ENCODE measurements at places on chromosomes 11 and 22.

GRCh38 chr22:42086051-42086450 is 4.5 kb downstream of the NDUFA6 start:
- no peak for DNase-seq

DNA sequence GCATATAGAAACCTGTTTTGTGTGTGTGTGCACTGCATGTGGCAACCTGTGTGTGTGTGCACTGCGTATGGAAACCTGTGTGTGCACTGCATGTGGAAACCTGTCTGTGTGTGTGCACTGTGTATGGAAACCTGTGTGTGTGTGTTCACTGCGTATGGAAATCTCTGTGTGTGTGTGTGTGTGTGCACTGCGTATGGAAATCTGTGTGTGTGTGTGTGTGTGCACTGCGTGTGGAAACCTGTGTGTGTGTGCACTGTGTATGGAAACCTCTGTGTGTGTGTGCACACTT is 72.2 kb upstream of the CCND1 start:
- no peak for DNase-seq

- no peak for DNase-seq
These were observed 211.8 kb downstream of the TENM4 start for GRCh38 chr11:79229047-79229446.

DNA sequence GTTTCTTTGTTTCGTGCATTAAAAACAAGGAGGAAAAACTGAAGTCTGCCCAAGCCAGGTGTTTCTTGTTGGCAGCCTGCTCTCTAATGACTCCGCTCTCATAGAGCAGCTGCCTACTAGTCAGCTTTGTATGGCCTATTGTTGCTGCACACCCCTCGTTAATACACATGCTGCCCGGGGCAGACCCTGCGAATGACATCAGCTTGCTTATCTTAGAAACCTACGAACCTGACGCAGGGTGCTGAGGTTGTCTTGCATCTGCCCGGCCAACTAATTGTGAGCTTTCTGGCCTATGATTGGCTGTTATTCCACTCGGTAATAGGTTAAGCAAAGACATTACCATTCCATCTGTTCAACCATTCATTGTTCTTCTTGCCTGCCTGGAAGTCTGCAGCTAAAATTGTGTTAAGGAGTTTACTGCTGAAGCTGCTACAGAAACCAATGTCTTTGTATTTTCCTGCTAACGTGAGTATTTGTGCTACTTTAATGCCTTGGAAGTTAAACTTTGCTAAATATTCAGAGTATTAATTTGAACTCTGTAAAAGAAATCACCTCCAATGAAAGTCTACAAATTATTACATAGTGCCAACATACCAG is 37.5 kb downstream of the ZC3H12C start:
- DNase-seq, result no peak

GRCh38 chr22:27724157-27724556 is 77.4 kb downstream of the MN1 start:
- DNase-seq, result no peak

Data from fibroblast of skin of abdomen (primary cell).